Fibroblast of lung (primary cell): ENCODE measurements at places on chromosomes 2 and 18. TPM values are rescaled to one million over a fixed set of nuclear protein-coding genes. Genes with fewer than 3 reads are reported as not detected.

Gene SERPINB3
- not detected in 2 replicates for total RNA-seq

Gene GCKR
- total RNA-seq, result 0.26 and 0.50 TPM in 2 replicates

Gene RPL31
- 1,159 and 1,348 TPM in 2 replicates for total RNA-seq

DNA sequence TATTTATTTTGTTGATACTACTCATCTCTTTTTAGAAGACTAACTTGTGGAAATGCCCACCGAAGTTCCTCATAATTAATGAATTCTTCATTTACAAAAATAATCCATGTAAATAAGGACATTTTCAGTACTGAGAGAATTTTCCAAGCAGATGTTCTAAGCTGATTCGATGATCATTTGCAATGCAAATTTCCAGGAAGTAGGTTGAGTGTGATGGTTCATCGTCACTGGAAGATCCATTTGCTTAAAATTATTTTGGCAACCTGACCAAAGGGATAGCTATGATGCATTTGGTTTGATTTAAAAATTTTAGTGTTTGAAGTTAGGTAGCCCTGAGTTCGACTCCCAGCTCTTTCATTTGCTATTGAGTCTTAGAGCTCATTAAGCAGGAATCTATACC is 257.3 kb upstream of the RASGRP3 start:
- no peak for DNase-seq

DNA sequence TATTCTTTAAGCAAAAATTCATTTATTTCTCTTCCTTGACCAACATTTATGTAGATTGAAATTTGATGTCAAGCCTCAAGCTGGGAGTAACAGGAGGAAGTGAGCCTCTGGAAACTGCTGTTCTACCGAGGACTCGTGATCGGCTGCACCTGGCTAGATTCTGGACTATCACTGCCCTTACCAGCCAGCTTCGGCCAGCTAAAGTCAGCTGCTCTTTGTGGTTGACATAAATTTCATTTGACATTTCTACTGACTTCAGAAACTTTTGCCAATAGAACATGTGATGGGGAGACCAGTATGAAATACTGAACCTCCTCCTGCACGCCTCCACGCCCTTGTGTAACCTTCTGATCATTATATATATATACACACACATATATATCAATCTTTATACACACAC is 74.2 kb upstream of the RGPD5 start:
- DNase-seq, result no peak

Gene CDK15
- 1.3 and 5.1 TPM in 2 replicates for total RNA-seq

Gene CAD
- total RNA-seq, result 32.0 and 33.1 TPM in 2 replicates

GRCh38 chr2:15313657-15314056 is 247.5 kb downstream of the NBAS start:
- DNase-seq, result peak; percentile 77
